GM23248 (cell line): ENCODE measurements at places on chromosomes 4 and X. TPM values are rescaled to one million over a fixed set of nuclear protein-coding genes. Genes with fewer than 3 reads are reported as not detected.

DNA sequence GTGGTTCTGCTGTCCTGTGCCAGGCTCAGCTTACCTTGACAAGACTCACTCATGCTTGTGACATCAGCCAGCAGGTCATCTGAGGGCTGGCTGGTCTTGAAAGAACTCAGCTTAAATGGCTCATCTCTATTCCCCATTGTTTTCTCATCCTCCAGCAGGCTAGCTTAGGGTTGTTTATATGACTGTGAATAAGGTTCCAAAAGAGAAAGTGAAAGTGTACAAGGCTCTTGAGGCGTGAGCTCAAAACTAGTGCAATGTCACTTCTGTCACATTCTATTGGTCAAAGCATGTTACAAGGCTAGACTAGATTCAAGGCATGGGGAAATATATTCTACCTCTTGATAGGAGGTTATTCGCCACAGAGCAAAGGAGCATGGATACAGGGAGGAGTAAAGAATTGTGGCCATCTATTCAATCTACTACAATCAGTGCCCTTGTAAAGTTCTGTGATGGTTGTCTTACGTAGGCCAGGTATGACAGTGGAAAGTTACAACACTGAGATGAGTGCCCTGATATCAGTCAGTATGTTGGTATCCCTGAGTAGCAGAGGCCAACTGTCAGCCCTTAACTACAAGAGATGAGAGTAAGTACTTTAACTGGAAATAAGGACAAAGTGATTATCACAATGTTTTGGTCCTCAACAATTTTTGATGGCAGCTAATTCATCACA lies 19.8 kb upstream of the TMLHE start:
- no peak overlapping the region for H3K27ac ChIP-seq
- H3K36me3 ChIP-seq: no peaks in the 10 kb centered on the region
- H3K27me3 ChIP-seq: no peaks in the 10 kb centered on the region
- H3K4me1 ChIP-seq: no peaks in the 10 kb centered on the region

DNA sequence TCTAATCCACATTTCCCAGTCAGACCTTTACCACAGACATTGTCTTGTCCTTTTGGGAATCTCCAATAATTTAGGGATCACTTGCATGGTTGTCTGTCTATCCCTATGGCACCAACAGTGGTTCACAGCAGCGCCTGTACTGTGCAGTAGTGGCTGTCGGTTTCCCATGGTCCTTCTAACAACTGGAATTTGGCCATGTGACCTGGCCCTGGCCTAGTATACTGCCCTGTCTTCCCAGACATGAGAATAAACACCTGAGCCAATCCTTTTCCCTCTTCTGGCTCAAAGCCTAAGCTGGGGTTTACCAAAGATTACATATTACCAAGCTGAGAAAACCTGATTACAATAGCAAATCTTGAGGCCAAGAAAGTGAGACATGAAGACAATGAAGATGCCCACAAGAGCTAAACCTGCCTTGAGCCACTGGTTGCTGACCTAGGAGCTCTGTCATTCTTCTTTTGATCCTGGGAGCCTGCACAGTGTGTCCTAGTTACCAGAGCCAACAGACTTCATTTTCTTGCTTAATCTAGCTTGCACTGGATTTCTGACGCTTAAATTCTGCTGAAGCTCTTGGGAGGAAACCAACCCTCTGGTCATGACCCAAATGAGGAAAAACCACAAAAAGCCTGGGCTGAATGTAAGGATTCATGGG lies 92.1 kb downstream of the SCD5 start:
- H3K4me1 ChIP-seq: 0 out of 2 replicates have a peak, but pooled peaks cover 12% of the 10 kb centered on the region
- no peak overlapping the region for H3K27ac ChIP-seq
- H3K4me3 ChIP-seq: no peak overlapping the region
- DNase-seq: peak; percentile 36
- no peaks in the 10 kb centered on the region for H3K27me3 ChIP-seq

DNA sequence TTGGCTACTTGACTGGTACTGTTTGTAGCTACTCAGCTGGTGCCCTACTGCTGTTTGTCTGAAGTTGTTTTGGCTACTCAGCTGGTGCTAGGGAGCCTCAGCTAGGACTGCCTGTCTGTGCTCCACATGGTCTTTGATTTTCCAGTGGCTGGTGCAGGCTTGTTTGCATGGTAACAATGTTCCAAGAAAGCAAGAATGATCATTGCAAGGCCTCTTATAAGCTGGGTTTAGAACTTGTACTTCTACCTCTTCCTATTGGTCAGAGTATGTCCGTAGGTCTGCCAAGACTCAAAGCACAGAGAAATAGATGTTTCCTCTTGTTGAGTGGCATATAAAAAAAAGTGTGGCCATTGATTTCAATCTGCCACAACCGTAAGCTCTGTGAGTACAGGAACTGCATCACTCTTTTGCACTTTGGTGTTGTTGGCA lies 17.6 kb downstream of the NFKB1 start:
- H3K4me3 ChIP-seq: no peak overlapping the region
- no peak for DNase-seq
- no peaks in the 10 kb centered on the region for H3K27me3 ChIP-seq
- H3K36me3 ChIP-seq: no peaks in the 10 kb centered on the region
- peaks cover 12% of the 10 kb centered on the region; the same call in 1 of the 2 replicates for H3K4me1 ChIP-seq

DNA sequence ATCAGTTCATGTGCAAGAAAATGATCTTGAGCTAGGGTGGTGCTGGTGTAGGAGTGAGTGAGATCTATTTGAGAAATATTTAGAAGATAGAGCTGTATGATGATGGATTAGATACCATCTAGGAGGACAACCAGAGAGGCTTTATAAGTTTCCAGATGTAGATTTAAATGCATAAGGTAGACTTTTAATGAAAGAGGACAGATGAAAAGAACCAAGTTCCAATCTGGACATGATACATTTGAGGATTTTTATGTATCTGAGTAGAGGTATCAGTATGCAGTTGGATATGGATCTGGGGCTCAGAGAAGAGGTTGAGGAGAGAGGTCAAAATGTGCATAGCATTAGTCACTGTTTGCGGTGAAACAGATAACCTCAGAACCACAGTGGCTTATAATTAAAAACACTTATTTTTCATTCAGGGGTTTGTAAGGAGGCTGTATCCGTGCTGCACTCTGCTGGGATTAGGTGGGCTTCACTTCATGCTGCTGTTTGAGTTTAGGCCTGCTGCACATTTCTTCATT lies 348.7 kb downstream of the BMPR1B start:
- no peak overlapping the region for H3K4me3 ChIP-seq
- H3K27me3 ChIP-seq: no peaks in the 10 kb centered on the region
- H3K36me3 ChIP-seq: no peaks in the 10 kb centered on the region
- peak; percentile 27 for DNase-seq
- H3K27ac ChIP-seq: no peak overlapping the region

DNA sequence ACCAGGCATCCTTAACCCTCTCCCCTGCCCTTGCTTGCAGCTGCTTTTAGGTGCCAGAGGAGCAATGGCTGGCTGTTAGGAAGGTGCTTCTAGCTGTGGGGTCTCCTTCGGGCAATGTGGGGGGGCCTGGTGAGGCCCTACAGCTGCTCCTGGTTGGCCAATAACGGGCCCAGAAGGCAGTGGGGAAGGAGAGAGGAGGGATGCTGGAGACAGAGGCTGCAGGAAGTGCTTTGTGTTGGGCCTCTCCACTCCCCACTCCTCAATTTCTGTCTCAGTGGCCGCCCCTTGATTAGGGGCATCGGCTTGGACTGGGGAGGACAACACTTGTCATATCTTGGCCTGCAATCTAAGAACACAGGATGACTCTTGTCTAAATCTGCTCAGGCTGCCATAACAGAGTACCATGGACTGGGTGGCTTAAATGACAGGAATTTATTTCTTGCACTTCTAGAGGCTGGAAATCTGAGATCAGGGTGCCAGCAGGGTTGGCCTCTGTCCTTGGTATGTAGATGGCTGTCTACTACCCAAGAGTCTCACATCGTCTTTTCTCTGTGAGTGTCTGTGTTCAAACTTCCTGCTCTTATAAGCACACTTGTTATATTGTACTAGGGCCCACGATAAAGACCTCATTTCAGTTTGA lies 374.3 kb downstream of the MID1IP1 start:
- H3K4me3 ChIP-seq: no peak overlapping the region
- H3K27ac ChIP-seq: no peak overlapping the region
- no peaks in the 10 kb centered on the region for H3K27me3 ChIP-seq
- H3K36me3 ChIP-seq: no peaks in the 10 kb centered on the region
- no peaks in the 10 kb centered on the region for H3K4me1 ChIP-seq
- DNase-seq: no peak

DNA sequence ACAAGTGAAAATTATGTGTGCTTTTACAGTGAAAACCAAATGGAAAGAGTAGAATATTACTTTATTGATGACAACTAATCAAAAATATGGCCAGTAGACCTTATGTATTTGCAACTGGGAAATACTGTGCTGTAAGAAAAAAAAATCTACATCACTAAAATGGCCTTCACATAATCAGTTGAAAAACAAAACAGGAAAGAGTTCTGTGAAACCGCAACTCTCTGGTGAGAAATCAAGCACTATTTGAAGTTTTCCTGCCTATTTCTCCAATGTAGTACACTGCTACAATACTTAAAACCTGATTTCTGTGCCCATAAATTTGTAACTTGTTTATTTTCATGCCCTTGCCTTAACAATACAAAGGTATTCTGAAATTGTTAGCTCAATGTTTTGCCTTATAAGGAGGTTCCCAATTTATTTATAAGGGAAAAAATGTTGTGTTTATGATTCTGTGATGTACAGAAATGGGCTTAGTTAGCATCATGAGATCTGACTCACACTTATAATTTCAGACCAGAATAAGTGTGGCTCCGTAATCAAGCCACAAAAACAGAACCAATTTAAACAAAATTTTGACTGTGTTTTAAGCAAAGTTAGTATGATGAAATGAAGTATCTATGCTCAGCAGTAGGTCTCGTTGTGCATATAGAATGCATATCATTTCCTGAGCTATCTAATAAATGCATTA lies 147.1 kb downstream of the FAT4 start:
- H3K27ac ChIP-seq: no peak overlapping the region
- H3K4me3 ChIP-seq: no peak overlapping the region
- no peaks in the 10 kb centered on the region for H3K4me1 ChIP-seq
- no peak for DNase-seq
- H3K36me3 ChIP-seq: no peaks in the 10 kb centered on the region; the same call in 1 of the 2 replicates
- no peaks in the 10 kb centered on the region for H3K27me3 ChIP-seq

GRCh38 chr4:144611850-144612249 lies 34.1 kb upstream of the HHIP start:
- no peaks in the 10 kb centered on the region for H3K27me3 ChIP-seq
- H3K36me3 ChIP-seq: no peaks in the 10 kb centered on the region
- peaks cover 7% of the 10 kb centered on the region; the same call in 1 of the 2 replicates for H3K4me1 ChIP-seq
- H3K27ac ChIP-seq: no peak overlapping the region

- DNase-seq: no peak
- no peak overlapping the region for H3K27ac ChIP-seq
- no peaks in the 10 kb centered on the region for H3K4me1 ChIP-seq
- H3K27me3 ChIP-seq: no peaks in the 10 kb centered on the region; the same call in 1 of the 2 replicates
Measured at GRCh38 chr4:184824776-184825084, 1.0 kb downstream of the ACSL1 start.

GRCh38 chrX:154059729-154060245 lies 37.7 kb downstream of the MECP2 start:
- H3K27me3 ChIP-seq: no peaks in the 10 kb centered on the region
- no peak for DNase-seq
- no peak overlapping the region for H3K4me3 ChIP-seq
- no peak overlapping the region; the same call in 1 of the 2 replicates for H3K27ac ChIP-seq
- H3K4me1 ChIP-seq: 0 out of 2 replicates have a peak, but pooled peaks cover 3% of the 10 kb centered on the region

DNA sequence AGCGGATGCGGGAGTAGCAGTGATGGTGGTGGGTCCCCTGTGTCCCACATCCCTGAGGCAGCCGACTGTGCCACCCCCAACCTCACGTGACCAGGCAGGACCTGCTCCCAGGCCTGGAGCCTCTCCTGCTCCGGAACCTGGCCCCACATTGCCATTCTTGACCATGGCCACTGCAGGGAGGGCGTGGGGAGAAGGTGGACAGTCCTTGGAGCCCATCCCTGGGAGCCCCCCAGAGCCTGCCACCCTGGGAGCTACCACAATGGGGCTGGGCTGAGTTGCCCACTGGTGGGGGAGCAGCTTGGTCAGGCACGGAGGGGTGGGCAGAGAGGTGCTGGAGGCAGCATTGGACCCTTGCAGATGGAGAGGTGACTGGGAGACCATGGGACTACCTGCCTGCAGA lies 36.8 kb downstream of the TMPRSS11A start:
- no peaks in the 10 kb centered on the region for H3K36me3 ChIP-seq
- no peaks in the 10 kb centered on the region for H3K27me3 ChIP-seq
- peaks cover 4% of the 10 kb centered on the region; the same call in 1 of the 2 replicates for H3K4me1 ChIP-seq
- DNase-seq: no peak

DNA sequence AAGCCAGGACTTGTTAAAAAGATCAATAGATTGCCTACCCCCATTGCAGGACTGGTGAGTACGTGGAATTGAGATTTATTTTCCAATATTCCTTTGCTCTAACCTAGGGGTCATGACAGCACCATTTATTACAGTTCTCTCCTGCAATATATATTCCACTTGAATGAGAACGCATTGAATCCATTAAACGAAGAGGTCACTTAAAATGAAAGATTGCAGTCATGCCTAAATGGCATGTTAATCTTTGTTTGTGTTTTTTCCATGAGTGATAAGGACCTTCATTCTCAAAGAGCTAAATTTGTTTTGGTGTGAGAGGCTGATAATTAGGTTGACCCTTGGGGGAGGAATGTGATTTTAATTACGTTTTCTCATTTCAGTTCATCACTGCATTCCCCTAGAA lies 13.5 kb upstream of the LIMCH1 start:
- no peak overlapping the region for H3K27ac ChIP-seq
- no peaks in the 10 kb centered on the region for H3K27me3 ChIP-seq
- no peak overlapping the region for H3K4me3 ChIP-seq
- no peaks in the 10 kb centered on the region for H3K36me3 ChIP-seq
- H3K4me1 ChIP-seq: no peaks in the 10 kb centered on the region

DNA sequence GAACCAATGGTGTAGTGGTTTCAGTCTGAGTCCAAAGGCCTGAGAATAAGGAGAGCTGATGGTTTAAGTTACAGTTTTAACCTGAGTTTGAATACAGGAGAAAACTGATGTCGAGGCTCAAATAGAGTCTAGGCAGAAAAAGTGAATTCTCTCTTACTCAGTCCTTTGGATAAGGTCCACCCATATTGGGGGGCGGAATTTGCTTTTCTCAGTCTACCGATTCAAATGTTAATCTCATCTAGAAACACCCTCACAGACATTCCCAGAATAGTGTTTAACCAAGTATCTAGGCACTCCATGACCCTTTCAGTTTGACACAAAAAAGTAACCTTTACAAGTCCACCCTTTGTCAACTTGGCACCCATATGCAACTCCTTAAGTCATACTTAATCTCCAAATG lies 216.0 kb downstream of the GRID2 start:
- H3K27ac ChIP-seq: no peak overlapping the region
- H3K4me1 ChIP-seq: no peaks in the 10 kb centered on the region
- DNase-seq: no peak
- H3K36me3 ChIP-seq: no peaks in the 10 kb centered on the region

UPF3B gene
- total RNA-seq: 3.1 and 3.3 TPM in 2 replicates

PRDM8 gene
- 4.4 and 7.0 TPM in 2 replicates for total RNA-seq

SPANXN4 gene
- not detected in 2 replicates for total RNA-seq

PNCK gene
- total RNA-seq: not detected in 2 replicates

GC gene
- not detected in 2 replicates for total RNA-seq

CLNK gene
- total RNA-seq: not detected in 2 replicates

GAGE2A gene
- not detected in 2 replicates for total RNA-seq

NWD2 gene
- total RNA-seq: not detected in 2 replicates
